ENCODE measurements at places on chromosomes 2 and 18. TPM values are rescaled to one million over a fixed set of nuclear protein-coding genes. Genes with fewer than 3 reads are reported as not detected.

DNA sequence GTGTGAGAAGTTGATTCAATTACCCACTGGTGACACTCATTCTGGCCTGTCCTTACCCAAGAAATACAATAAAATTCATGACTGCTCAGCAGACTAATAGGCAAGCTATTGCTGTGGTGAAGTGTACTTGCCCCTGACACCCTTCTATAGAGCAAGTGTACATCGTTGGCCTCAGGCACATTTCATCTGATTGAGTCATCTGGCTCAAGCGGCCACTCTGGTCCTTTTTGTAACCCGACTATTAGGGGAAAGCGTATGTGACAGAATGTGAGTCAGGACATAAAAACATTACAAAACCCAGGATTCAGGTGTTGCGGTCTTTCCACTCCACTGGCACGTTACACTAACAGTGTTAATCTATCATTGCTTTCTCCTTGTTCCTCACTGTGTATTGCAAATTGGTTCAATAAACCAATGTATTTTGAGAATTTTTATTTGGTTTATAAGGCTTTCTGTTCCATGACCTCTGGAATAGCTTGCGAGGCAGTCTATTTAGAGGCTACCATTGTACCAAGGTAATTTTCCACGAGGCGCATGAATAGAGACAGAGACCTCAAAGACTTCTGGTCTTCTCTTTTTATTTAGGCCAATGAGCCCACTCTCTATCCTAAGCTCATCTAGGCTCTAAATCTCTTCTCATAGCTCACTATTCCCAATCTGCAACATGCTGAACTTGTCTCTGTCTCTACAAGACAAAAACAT, 10.2 kb upstream of the TTC32 start:
- peak; percentile 93 for DNase-seq
- no peak overlapping the region for H3K4me3 ChIP-seq
- no peak overlapping the region for H3K27ac ChIP-seq
- no peaks in the 10 kb centered on the region for H3K4me1 ChIP-seq

DNA sequence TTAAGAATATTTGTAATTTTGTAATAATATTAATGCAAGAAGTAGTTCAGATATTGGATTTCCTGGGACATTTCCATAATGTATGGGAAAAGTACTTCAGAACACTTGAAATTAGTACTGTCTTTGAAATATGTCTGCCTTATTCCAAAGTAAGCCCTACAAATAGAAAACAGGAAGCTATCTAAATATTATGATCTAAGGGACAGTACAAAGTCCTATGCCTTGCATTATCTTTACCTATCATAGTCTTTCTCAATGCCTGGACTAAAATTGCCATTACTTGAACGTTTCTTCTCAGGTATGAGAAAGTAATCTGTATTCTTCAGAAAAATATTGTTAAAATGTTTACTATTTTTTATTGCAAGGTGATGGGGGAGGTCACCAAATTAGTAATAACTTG, 113.0 kb downstream of the PPP1R1C start:
- no peak for DNase-seq
- H3K27me3 ChIP-seq: no peaks in the 10 kb centered on the region
- H3K4me3 ChIP-seq: no peak overlapping the region
- no peaks in the 10 kb centered on the region for H3K36me3 ChIP-seq
- no peaks in the 10 kb centered on the region for H3K4me1 ChIP-seq
- H3K27ac ChIP-seq: no peak overlapping the region

DNA sequence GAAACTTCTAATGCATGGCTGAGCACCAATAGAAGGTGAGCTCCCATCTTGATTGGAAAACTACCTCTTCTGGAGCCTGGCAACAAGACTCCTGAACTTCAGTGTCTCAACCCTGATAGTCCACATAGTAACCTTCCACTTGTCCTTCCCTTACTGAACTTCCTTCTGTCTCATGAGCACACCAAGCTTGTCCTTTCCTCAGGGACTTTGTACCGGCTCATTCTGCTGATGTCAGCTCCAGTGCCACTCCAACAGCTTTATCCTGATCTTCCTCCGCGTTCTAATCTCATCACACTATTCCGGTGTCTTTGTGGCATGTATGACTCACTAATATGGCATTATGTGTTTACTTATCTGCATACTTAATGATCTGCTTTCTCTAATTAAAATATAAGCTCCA, 862.0 kb upstream of the ID2 start:
- no peak for DNase-seq
- 0 out of 2 replicates have a peak, but pooled peaks cover 3% of the 10 kb centered on the region for H3K4me1 ChIP-seq
- no peaks in the 10 kb centered on the region for H3K27me3 ChIP-seq
- no peak overlapping the region for H3K27ac ChIP-seq
- no peaks in the 10 kb centered on the region for H3K36me3 ChIP-seq

- H3K4me3 ChIP-seq: no peak overlapping the region
- H3K27ac ChIP-seq: no peak overlapping the region
- H3K27me3 ChIP-seq: no peaks in the 10 kb centered on the region
- no peaks in the 10 kb centered on the region for H3K4me1 ChIP-seq
- H3K36me3 ChIP-seq: no peaks in the 10 kb centered on the region
- no peak for DNase-seq
Measured at GRCh38 chr18:51453594-51453993, 256.1 kb upstream of the MEX3C start.

DNA sequence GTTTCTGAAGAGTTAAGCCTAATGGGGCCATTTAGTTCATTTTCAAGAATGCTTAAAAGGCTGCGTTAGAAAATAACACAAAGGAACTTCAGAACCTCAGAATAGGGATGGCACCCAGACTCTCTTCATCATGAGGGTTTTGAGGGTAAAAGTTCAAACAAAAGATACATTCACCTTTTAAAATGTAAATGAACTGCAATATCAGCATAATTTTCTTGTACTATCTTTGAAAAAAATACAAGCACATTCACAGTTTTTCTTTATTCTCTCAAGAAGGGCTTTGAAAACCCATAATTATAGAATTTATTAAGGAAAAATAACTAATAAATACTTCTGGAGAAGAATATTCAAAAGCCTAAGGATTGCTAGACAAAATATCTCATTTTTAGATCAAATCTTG, 791.0 kb downstream of the DCC start:
- no peaks in the 10 kb centered on the region for H3K4me1 ChIP-seq
- no peak overlapping the region for H3K27ac ChIP-seq
- H3K27me3 ChIP-seq: no peaks in the 10 kb centered on the region
- DNase-seq: no peak
- no peaks in the 10 kb centered on the region for H3K36me3 ChIP-seq

Gene BOLL
- polyA plus RNA-seq: not detected

All from IMR-90 (cell line).